NCI-H226 (cell line): ENCODE measurements at places on chromosomes 12 and 14.

DNA sequence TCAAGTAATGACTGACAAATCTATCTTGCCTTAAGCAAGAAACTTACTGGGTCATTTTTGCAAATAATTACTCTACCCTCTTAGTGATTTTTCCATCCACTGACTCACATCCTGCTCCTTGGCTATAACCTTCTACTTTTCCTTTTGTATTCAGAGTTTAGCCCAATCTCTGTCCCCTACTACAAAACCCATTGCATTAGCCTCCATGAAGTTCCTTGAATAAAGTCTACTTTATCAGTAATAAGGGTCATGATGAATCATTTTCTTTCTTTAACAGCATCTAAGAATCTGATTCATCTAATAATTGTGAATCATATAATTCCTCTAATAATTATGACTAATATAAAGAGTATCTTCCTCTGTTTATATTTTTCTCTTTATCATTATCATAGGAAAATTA lies 132.6 kb downstream of the NTS start:
- peak; percentile 77 for DNase-seq

- DNase-seq = no peak
These were observed 12.3 kb upstream of the LMO3 start for GRCh38 chr12:16618256-16618655.

DNA sequence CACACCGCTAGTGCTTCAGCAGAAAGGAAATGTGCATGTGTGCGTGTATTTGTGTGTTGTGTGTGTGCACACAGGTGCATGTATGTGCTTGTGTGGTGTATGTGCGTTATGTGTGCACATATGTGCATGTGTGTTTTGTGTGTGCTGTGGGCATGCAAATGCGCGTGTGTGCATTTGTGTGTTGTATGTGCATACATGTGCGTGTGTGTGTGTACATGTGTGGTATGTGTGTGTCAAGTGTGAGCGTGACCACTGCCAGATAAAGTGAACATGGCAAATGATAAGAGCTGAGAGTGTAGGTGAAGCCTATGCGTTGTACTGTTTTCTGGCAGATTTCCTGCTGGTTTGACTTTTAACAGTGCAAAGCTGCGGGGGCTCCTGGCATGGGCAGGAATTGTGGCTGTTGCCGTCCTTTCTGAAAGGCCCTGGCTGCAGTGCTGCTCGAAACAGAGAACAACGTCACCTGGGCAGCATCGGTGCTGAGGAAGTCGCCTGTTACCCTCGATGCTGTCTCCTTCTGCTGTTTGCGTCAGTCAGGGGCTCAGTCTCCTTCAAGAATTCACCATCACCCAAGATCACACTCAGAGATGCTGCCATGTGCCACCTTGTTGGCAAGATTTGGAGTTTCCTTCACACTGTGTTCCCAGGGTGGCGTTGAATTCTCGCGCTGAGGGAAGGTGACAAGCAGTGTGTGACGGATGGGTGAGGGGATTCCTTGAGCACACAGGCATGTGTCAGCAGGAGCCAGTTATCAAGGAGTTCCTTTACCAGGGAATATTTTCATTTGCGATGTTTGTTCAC lies 56.1 kb downstream of the ADGRD1 start:
- DNase-seq = no peak

GRCh38 chr14:90093942-90094595 lies 32.3 kb downstream of the KCNK13 start:
- peak; percentile 38 for DNase-seq

DNA sequence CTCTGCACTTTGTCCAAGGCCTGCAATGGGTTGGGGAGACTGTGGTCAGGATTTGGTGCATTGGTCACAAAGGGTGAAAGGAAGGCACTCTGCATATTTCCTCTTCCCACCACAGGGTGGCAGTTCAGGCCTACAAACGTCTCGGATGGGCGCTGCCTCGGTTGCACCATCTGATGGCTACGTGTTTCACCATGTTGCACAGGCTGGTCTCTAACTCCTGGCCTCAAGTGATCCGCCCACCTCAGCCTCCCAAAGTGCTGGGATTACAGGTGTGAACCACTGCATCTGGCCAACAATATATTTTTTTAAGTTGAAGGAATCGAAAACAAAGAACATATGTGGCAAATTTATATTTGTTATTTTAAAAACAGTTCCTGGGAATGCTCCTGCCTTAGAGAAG lies 35.1 kb downstream of the TMBIM6 start:
- DNase-seq = peak; percentile 58

DNA sequence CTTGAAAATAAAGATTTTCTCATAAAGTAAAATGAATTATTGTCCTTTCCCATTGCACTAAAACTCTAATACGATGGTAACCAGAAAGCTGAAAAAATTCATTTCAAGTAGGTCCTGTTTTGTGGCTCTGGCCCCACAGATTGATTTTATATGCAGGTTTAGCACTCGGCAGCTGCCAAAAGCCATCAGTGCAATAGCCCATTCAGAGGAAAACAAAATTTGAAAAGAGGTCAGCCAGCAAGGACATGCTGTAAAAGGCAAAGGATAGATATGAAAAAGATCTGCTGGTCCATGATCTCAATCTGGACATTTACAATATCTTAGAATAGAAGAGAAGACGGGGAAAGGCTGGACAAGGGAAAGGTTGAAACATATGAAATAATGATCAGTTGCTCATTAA lies 414.8 kb upstream of the NOVA1 start:
- no peak for DNase-seq

GRCh38 chr14:34985740-34986139 lies 2.9 kb downstream of the SRP54 start:
- no peak for DNase-seq

GRCh38 chr14:30580616-30581282 lies 21.8 kb downstream of the G2E3 start:
- no peak for DNase-seq

DNA sequence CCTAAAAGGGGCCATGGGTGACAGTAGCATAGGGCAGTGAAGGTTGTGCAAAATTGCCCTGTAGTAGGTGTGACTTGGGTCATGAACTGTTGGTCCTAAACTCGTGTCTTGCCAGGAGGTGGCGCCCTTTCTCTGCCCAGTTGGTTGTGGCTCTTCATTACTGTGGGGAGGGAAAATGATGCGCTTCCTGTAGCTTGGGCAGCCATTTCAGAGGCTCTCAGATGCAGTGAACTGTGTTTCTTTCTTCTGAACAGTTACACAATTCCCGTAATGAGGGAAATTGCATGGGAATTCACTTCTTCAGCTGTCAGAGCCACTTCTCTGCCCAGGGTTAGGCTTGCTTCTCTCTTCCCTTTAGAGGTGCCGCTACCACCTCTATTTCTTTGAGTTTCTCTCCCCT lies 148.1 kb upstream of the NRXN3 start:
- no peak for DNase-seq

GRCh38 chr12:27361372-27361771 lies 28.7 kb downstream of the BMAL2 start:
- DNase-seq = no peak

GRCh38 chr14:86505808-86506207 lies 975.9 kb downstream of the FLRT2 start:
- DNase-seq = no peak

DNA sequence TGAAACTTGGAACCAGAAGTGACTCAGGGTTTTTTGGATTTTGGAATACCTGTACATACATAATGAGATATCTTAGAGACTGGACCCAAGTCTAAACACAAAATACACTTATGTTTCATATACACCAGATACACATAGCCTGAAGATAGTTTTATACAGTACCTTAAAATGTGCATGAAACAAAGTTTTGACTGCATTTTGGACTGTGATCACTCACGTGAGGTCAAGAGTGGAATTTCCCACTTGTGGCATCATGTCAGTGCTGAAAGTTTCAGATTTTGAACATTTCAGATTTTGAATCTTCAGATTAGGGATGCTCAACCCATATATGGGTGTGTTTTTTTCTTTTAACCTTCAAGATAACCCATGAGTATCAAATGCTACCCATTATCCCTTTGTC lies 6.6 kb downstream of the SBNO1 start:
- DNase-seq = no peak

GRCh38 chr12:57823908-57824640 lies 5.5 kb upstream of the AVIL start:
- DNase-seq = no peak

- no peak for DNase-seq
These were observed 514.1 kb downstream of the MED13L start for GRCh38 chr12:115763376-115763775.

DNA sequence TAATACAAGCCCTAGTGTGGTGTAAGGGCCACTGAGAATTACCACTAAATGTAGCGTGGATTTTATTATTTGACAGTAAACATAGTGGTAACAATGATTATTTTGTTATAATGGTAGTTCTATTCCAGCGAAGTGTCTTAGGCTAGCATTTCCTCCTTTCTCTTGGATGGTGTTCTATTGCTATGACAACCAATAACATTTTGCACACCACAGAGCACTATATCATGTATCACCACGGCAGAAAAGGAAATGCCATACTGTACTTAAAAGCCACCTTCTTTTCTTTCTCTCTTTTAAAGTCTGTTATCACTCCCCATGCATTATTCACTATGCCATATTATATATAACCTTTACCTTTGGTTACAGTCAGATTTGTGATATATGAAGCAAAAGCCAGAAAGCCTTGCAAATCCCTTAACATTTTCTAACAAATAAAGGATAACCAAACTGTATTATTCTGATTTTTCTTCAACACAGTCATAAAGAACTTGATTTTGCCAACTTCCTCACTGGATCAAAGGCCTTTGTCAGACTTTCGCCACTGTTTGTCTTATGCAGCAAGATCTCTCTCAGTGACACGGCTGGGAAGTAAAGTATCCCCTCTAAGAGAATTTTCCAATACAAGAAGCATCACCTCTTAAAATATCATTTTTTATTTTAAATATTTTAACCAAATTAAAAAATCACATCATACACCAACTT lies 195.8 kb downstream of the FOXN3 start:
- peak; percentile 4 for DNase-seq

GRCh38 chr12:1373901-1374735 lies 220.3 kb downstream of the FBXL14 start:
- DNase-seq = no peak

- no peak for DNase-seq
These were observed 96.2 kb upstream of the ALG10 start for GRCh38 chr12:33926095-33926494.

GRCh38 chr12:93847517-93848474 lies 170.6 kb downstream of the CRADD start:
- DNase-seq = no peak

DNA sequence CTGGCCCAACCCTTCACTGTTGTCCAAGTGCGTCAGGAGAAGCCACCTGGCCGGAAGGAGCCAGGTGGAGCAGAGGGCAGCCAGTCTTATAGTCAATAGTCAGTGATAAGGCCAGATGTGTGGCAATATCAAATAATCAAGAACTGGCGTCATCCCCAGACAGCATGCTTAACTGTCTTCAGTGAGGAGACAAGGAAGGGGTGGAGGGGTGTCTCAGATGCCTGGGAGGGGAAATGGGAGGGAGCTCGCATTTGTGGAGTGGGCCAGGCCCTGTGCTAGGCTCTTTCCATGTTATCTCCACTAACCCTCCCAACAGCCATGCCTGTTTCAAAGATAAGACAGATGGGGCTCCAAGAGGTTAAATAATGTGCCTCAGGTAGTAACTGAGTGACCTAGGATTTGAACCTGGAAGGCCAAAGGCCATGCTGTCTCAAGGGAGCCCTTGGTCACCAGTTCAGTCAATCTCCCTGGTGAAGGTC lies 48.9 kb upstream of the FOS start:
- DNase-seq = no peak
